ENCODE measurements at places on chromosomes 1 and 21. TPM values are rescaled to one million over a fixed set of nuclear protein-coding genes. Genes with fewer than 3 reads are reported as not detected.
A peak's percentile ranks its signal among the peaks of the same experiment; 100 is the strongest.

GRCh38 chr1:40059338-40059959 is 18.9 kb downstream of the CAP1 start:
- no peak overlapping the region for H3K4me3 ChIP-seq
- DNase-seq, result no peak
- H3K27me3 ChIP-seq, result no peaks in the 10 kb centered on the region

DNA sequence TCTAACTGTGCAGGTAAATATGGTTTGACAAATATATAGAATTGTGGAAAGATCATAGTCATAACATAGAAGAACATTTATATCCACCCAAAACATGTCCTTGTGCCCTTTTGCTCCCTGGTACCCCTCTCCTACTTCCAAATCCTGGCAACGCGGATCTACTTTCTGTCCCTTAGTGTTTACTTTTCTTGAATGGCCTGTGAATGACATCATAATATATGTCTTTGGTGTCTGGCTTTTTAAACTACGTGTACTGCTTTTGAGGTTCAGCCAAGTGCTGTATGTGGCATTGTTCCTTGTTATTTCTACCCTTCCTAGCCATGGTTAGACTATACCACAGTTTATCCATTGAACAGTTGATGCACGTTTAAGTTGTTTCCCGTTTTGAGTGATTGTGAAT is 155.6 kb downstream of the SDCCAG8 start:
- H3K27ac ChIP-seq, result peak overlapping the region; percentile 46
- H3K27me3 ChIP-seq, result no peaks in the 10 kb centered on the region
- no peak overlapping the region for H3K4me3 ChIP-seq

- no peak for DNase-seq
- H3K27me3 ChIP-seq, result no peaks in the 10 kb centered on the region
- no peak overlapping the region for H3K27ac ChIP-seq
- H3K36me3 ChIP-seq, result no peaks in the 10 kb centered on the region
- no peak overlapping the region for H3K4me3 ChIP-seq
These were observed 32.0 kb downstream of the OLFM3 start for GRCh38 chr1:101964708-101965107.

GRCh38 chr21:38735626-38736206 is 70.0 kb upstream of the ETS2 start:
- H3K36me3 ChIP-seq, result no peaks in the 10 kb centered on the region
- no peak overlapping the region for H3K4me3 ChIP-seq
- H3K27me3 ChIP-seq, result no peaks in the 10 kb centered on the region
- no peak for DNase-seq

- no peak overlapping the region for H3K27ac ChIP-seq
- no peaks in the 10 kb centered on the region for H3K36me3 ChIP-seq
- no peaks in the 10 kb centered on the region for H3K4me1 ChIP-seq
- no peak overlapping the region for H3K4me3 ChIP-seq
- no peaks in the 10 kb centered on the region for H3K27me3 ChIP-seq
These were observed 125.0 kb upstream of the B3GALT2 start for GRCh38 chr1:193311226-193311948.

GUCA2B gene
- total RNA-seq, result not detected

NR1I3 gene
- not detected for total RNA-seq

- no peak for DNase-seq
- H3K27ac ChIP-seq, result no peak overlapping the region
- no peak overlapping the region for H3K4me3 ChIP-seq
- H3K36me3 ChIP-seq, result no peaks in the 10 kb centered on the region
- H3K27me3 ChIP-seq, result no peaks in the 10 kb centered on the region
These were observed 10.8 kb upstream of the HMGCL start for GRCh38 chr1:23836037-23836436.

DNA sequence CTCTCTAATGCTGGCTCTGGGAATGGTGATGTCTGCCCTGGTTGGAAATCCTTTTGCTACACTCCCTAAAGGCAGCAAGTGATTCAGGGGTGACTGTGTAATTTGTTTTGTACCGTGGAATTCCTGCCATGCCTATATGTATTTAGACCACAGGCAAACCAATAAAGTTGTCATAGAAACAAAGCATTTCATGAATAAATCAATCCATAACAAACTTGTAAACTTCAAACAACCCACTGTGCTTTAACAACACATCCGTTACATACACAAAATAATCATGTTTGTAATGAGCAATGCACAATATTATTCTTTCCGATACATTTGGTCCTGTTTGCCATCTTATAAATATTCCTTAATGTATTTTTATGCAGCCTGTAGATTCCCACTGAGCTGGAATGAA is 330.3 kb upstream of the SNX7 start:
- H3K27ac ChIP-seq, result no peak overlapping the region
- H3K27me3 ChIP-seq, result no peaks in the 10 kb centered on the region
- no peak for DNase-seq

DNA sequence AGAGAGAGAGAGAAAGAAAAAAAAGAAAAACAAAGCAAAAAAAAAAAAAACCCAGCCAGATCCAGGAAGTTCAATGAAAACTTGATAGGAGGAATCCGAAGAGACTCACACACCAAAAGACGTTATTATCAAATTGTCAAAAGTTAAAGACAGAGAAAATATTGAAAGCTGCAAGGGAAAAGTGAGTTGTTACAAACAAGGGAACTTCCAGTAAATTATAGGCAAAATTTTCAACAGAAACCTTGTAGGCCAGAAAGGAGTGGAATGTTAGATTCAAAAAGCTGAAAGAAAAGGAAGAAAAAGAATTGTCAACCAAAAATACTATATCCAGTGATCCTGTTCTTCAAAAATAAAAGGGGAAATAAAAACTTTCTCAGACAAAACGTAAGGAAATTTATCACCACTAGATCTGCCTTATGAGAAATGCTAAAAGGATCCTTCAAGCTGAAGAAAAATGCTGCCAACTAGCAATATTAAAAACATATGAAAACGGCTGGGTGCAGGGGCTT is 23.6 kb downstream of the ERO1B start:
- no peaks in the 10 kb centered on the region for H3K27me3 ChIP-seq
- DNase-seq, result no peak
- H3K27ac ChIP-seq, result no peak overlapping the region
- H3K4me1 ChIP-seq, result no peaks in the 10 kb centered on the region
- no peaks in the 10 kb centered on the region for H3K36me3 ChIP-seq

DNA sequence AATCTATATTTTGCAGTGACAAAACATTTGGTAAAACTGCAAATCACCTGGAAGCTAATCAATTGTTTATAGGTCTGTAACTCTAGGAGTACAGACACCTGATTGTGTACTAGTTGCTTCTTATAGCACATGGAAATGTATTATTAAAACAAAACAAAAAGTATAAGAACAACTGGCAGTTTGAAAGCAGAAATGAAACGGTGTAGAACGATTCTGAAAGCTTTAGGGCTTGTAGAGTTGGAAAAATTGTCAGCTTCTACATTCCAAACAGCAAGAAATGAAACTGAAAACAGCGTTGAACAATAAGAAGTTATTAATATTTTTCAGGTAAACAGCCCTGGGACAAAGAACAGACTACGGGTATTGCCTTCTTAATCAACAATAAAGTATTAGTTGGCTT is 273.3 kb downstream of the OLFM3 start:
- H3K4me1 ChIP-seq, result no peaks in the 10 kb centered on the region
- H3K36me3 ChIP-seq, result no peaks in the 10 kb centered on the region
- H3K4me3 ChIP-seq, result no peak overlapping the region
- no peaks in the 10 kb centered on the region for H3K27me3 ChIP-seq
- no peak overlapping the region for H3K27ac ChIP-seq

Measured in prostate gland (tissue), 2 donors.